Non-pigmented ciliary epithelial cell (primary cell): ENCODE measurements at places on chromosomes 16 and 17.

- DNase-seq = no peak
Measured at GRCh38 chr17:35749560-35750412, 3.3 kb downstream of the GAS2L2 start.

DNA sequence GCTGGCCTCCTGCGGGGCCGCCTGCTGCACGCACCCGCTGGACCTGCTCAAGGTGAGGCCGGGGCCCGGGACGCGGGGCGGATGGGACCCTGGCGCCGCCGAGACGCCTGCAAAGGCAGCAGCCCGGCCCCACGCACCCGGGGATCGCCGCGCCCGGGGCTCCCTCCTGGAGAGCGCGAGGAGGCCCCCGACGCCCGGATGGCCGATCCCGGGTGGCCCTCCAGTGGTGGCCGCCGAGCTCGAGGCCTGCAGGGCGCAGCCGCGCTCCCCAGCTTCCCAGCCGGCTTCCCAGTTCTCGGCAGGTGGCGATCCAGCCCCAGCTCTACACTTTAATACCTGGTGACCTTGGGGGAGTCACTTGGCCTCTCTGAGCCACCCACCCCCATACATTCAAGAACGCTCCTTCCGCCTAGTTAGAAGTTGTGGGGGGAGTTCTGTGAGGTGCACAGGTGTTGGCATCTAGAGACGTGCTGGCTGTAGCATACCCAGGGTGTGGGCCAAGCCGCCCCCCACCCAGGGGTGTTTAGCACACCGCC is 452 bp downstream of the SLC25A10 start:
- DNase-seq = no peak

DNA sequence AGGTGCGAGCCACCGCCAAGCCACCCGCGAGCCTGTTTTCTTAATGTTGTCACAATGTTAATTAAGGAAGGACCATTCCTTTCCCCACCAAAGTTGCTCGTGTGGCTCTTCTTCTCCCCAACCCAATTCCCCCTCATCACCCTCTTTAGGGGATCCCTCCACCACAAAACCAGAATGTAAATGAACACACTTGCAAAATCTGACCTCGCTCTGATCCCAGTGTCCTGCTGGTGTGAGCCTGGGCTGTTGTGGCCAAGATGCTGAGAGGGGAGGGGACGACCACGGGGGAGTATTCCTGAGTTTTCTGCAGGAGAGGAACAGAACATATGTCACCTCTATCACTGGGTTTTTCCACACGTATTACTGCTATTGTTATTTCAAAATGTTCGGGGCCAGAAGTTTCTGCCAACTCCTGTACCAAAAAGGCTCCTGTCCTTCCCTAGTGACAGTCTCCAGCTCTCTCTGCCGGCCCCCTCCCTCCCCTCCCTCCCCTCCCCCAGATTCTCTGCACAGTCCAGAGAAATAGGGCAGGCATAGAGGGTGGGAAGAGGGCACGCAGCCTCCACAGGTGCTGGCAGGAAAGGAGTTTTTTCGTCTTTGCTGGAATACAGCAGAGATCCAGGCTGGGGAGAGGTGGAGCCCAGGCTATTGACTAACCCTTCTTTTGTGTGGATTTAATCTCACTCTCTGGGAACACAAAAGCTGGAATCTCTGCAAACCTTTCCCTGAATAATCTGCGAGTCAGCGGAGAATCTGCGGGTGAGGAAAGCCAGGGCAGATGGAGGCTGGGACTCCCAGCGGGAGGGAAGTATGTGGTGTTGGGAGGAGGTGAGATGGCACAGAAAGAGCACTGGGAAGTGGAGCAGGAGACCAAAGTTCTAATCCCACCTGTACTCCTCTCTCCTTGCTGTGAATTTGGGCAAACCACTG is 4.5 kb upstream of the CA4 start:
- no peak for DNase-seq

GRCh38 chr17:29458066-29458465 is 67.9 kb downstream of the TAOK1 start:
- DNase-seq = no peak

DNA sequence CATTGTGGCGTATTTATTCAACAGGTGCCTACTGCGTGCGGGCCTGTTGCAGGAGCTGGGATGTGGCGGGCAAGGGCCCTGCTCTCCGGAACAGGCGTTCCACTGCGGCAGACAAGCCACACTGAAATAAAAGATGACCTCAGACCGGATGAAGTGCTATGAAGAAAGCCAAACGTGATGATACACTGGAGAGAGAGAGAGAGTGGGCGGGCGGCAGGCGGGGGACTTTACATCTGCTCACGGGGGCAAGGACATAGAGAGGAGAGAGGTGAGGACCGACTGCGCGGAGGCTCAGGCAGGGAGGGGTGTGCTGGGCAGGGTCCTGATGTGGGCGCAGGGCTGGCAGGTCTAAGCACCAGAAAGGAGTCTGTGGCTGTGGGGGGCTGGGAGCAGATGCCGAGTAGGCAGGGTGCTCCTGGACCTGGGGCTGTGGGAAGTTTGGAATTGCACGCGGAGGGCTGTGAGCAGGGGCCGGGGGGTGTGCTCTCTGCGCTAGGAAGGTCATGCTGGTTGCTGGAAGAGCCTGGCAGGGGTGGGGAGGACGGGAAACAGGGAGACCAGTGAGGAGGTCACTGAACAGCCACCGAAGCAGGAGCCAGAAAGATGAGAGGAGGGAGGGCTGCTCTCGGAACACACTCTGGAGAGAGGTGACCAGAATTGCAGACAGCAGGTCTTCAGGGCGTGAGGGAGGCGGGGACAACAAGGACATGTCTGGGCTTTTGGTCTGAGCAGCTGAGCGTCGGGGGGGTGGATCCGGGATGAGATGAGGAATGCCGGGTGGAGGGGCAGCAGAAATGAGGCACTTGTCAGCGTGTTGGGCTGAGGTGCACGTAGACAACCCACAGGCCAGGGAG is 9.9 kb downstream of the MXRA7 start:
- peak; percentile 66 for DNase-seq

- DNase-seq = no peak
Measured at GRCh38 chr17:10574324-10574723, 24.9 kb upstream of the MYH2 start.

GRCh38 chr17:30780343-30780742 is 44.1 kb downstream of the CRLF3 start:
- no peak for DNase-seq

- peak; percentile 41 for DNase-seq
Measured at GRCh38 chr16:88924834-88925539, 52.0 kb downstream of the CBFA2T3 start.
